ENCODE measurements at places on chromosomes 11 and 22. TPM values are rescaled to one million over a fixed set of nuclear protein-coding genes. Genes with fewer than 3 reads are reported as not detected.
A peak's percentile ranks its signal among the peaks of the same experiment; 100 is the strongest.

Gene APBB1
- total RNA-seq, result 22.1 TPM

GRCh38 chr11:66332371-66333219 lies 3.6 kb downstream of the RIN1 start:
- DNase-seq, result no peak

DNA sequence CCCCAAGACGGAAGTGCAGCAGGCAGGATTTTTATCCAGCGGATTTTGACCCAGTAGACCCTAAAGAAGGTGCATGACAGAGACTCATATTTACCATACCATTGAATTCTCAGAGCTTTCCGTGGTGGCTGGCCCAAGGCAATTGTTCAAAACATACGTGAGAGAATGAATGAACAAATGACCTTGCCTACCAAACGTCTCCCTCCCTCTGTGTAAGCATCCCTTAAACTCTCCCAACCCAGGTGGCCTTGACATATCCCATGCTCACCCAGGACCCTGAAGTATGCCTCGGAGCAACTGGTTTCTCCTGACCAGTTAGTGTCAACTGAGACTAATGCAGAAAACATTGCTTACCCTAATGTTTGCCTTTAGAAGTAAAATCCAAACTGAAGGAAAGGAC lies 154.9 kb downstream of the TEAD1 start:
- no peak for DNase-seq

- DNase-seq, result no peak
Observed at GRCh38 chr11:10459029-10459970, 4.2 kb downstream of the AMPD3 start.

GRCh38 chr11:128643661-128644317 lies 50.1 kb upstream of the FLI1 start:
- peak; percentile 15 for DNase-seq

GRCh38 chr22:45090497-45090910 lies 73.2 kb upstream of the NUP50 start:
- DNase-seq, result peak; percentile 20
